Upper lobe of right lung (tissue), 1 donor: ENCODE measurements at places on chromosomes 3 and 15. TPM values are rescaled to one million over a fixed set of nuclear protein-coding genes. Genes with fewer than 3 reads are reported as not detected.

DNA sequence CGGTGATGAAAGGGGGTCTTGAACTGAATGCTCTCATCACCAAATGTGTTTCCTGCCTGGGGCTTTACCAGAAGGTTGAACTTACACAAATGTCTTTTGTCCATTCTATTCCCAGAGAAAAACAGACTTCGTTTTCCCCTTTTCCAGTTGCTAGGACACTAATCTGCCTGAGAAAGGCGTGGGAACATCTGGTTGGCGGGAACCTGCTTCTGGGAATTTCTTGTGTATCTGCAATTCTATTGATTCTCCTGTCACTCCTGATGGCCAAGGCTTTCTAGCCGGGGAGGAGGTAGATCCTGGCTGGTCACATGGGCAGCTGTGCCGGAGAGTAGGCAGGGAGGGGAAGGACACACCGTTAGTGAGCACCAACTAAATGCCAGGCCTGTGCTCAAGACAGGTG, 31.1 kb upstream of the CCDC174 start:
- DNase-seq: no peak
- no peaks in the 10 kb centered on the region for H3K27me3 ChIP-seq
- H3K36me3 ChIP-seq: no peaks in the 10 kb centered on the region
- H3K4me1 ChIP-seq: no peaks in the 10 kb centered on the region
- no peak overlapping the region for H3K4me3 ChIP-seq

GRCh38 chr3:138329984-138330293, 288 bp upstream of the NME9 start:
- H3K4me1 ChIP-seq: peaks cover 8% of the 10 kb centered on the region
- H3K4me3 ChIP-seq: peak overlapping the region; percentile 83
- H3K27me3 ChIP-seq: no peaks in the 10 kb centered on the region
- H3K36me3 ChIP-seq: no peaks in the 10 kb centered on the region

DNA sequence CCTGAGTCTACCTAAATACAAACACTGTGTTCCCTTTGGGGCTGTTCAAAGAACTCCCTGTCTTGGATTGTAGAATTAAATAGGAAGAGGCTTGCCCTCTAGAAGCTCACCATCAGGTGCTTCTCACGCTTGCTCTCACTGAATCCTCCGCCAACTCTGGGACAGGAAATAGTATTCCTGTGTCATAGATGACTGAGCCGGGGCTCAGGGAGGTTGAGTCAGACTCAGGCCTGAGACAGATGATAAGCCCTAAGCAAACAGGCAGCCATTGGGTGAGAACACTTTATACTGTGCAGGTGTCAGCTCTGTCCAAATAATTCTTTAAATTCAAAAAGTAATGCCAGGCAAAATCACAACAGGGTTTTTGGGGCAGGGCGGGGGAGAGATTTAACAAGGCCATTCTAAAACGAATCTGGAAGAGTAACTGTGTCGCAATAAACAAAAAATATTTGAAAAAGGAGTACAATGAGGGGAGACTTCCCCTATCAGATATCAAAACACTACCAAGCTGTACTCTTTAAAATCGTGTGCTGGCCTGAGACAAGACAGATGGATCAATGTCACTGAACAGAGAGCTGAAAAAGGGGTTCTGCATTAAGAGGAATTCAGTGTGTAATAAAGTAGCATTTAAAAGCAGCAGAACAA, 59.0 kb downstream of the EPHB3 start:
- H3K27ac ChIP-seq: no peak overlapping the region
- no peaks in the 10 kb centered on the region for H3K36me3 ChIP-seq
- H3K4me1 ChIP-seq: peaks cover 9% of the 10 kb centered on the region
- no peak overlapping the region for H3K4me3 ChIP-seq

DNA sequence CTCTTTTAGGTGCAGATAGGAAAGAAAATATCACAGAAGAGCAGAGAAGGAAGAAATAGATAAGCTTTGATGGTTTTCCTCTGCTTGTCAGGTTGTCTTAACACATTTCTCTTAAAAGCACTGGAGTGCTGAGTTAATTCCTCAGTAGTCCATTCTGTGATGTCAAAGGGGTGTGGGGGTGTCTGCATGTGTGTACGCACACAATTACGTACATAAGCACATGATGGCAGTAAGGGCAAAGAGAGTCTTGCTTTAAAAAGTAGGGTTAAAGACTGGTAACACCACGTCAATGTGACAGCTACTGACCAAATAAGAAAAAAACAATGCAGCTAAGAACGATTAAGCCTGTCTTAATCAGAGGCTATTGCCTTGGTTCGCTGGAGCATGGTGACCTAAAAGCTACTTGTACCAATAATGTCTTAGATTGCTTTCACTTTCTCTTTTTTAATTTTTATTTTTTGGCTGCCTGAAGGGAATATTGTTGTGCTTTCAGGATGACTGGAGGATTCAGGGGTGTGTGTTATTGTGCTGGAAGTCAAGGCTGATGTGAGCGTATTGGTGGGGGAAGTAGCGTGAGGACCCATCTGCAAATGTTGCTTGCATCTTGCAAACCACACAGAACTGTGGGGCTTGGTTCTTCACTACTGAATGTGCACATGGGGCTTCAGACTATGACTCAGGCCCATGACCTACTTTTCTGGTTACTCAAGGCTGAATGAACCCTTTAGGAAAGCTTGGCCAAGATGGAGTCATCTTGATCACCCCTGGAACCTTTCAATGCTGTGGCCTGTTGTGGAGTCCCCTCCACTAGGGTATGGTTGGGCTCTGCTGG, 417.8 kb upstream of the TPM1 start:
- H3K27ac ChIP-seq: no peak overlapping the region
- H3K27me3 ChIP-seq: no peaks in the 10 kb centered on the region
- no peak for DNase-seq
- no peaks in the 10 kb centered on the region for H3K36me3 ChIP-seq

GRCh38 chr15:73019601-73020146, 32.6 kb upstream of the NEO1 start:
- DNase-seq: no peak
- no peaks in the 10 kb centered on the region for H3K36me3 ChIP-seq
- no peak overlapping the region for H3K27ac ChIP-seq
- no peaks in the 10 kb centered on the region for H3K4me1 ChIP-seq

- no peaks in the 10 kb centered on the region for H3K4me1 ChIP-seq
- no peaks in the 10 kb centered on the region for H3K36me3 ChIP-seq
- no peak overlapping the region for H3K27ac ChIP-seq
- no peak for DNase-seq
- no peak overlapping the region for H3K4me3 ChIP-seq
Observed at GRCh38 chr15:23854912-23855659, 168.0 kb upstream of the NDN start.

GRCh38 chr3:170523248-170523647, 62.6 kb downstream of the SLC7A14 start:
- no peaks in the 10 kb centered on the region for H3K27me3 ChIP-seq
- no peak overlapping the region for H3K27ac ChIP-seq
- no peaks in the 10 kb centered on the region for H3K36me3 ChIP-seq

DNA sequence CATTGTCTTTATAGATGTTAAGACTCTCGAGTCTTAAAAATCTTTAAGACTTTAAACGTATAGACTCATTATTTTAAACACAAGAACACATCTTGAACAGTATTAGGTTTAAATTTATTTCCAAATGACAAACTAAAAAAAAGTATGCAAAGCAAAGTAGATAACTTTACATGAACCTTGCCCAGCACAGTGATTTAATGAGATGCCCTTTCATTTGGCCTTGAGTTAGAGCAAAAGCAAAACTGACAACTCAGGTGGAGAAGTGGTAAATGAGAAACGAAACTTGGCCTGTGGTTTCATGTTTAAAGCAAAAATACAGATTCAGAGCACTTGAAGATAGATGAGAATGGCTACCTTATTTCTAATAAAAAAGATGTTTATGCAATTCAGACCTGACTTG, 8.6 kb downstream of the GPR15 start:
- H3K27me3 ChIP-seq: no peaks in the 10 kb centered on the region
- no peaks in the 10 kb centered on the region for H3K36me3 ChIP-seq
- H3K27ac ChIP-seq: no peak overlapping the region
- DNase-seq: no peak

DNA sequence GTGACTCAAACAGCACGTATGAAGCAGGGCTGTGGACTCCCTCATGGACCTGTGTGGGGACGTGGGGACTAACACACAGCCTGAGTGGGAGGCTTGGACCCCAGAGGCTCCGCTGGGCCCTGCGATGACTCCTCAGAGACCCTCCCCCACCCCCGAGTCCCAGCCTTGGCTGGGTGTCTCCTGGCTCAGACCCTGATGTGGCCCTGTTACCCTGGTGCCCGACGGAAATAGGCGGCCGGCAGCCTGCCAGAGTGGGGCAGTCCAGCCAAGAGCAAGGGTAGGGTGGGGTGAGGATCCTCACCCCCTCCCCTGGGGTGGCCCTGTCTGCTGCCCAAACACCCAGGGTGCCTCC, 15.3 kb downstream of the TNK2 start:
- H3K27ac ChIP-seq: peak overlapping the region; percentile 30
- H3K27me3 ChIP-seq: no peaks in the 10 kb centered on the region
- H3K36me3 ChIP-seq: no peaks in the 10 kb centered on the region
- peaks cover 49% of the 10 kb centered on the region for H3K4me1 ChIP-seq
- DNase-seq: no peak

GRCh38 chr15:68232449-68232848, 2.9 kb upstream of the CLN6 start:
- no peak overlapping the region for H3K27ac ChIP-seq
- no peak for DNase-seq
- H3K4me3 ChIP-seq: no peak overlapping the region
- H3K27me3 ChIP-seq: no peaks in the 10 kb centered on the region
- H3K36me3 ChIP-seq: no peaks in the 10 kb centered on the region

DNA sequence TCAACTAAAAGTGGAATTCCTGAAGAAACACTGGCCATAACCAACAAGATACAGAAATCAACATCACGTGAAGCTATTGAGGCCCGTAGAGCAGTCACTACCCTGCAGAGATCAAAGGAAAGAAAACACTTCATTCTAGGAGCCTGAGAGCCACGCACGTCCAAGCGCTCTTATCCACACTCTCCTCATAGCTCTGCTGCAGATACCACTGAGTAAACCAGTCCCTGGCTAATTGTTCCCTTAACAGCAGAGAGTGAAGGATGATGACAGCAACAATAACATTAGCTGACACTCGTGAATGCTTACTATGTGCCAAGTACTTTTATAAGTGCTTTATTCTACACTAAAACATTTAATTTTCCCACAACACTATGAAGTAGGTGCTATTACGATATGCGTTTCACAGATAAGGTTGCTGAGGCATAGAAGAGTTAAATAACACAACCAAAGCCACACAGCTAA, 271.0 kb upstream of the GADL1 start:
- H3K27ac ChIP-seq: peak overlapping the region; percentile 61
- no peaks in the 10 kb centered on the region for H3K27me3 ChIP-seq
- H3K36me3 ChIP-seq: no peaks in the 10 kb centered on the region
- no peak for DNase-seq
- no peak overlapping the region for H3K4me3 ChIP-seq

DNA sequence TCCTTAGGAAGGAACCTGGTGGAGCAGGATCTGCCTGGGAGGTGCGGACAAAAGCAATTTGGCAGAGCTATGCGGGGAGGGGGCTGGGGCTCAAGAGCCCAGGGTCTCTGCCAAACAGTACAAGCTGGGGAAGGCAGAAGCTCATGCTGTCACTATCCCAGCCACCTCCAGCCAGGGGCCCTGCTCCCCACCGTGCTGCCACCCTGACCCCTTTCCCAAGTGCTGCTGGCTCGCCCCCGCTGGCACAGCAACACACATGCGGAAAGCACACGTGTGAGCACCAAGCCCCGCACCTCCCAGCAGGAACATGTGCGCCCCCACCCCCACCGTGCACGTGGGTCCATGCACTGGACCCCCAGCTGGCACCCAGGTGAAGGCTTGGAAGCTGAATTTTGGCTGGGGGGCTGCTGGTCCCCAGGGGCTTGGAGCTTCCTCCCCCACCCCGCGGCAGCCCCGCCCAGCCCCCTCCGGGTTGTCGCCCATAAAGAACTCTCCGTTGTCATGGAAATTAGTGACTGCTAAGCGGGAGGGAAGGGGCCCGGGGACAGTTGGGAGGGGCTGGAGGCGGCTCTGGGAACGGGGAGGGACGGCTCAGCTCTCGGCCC, 742 bp downstream of the CAMKV start:
- no peak overlapping the region for H3K27ac ChIP-seq
- no peaks in the 10 kb centered on the region for H3K36me3 ChIP-seq
- H3K27me3 ChIP-seq: peaks cover 33% of the 10 kb centered on the region
- DNase-seq: no peak

DNA sequence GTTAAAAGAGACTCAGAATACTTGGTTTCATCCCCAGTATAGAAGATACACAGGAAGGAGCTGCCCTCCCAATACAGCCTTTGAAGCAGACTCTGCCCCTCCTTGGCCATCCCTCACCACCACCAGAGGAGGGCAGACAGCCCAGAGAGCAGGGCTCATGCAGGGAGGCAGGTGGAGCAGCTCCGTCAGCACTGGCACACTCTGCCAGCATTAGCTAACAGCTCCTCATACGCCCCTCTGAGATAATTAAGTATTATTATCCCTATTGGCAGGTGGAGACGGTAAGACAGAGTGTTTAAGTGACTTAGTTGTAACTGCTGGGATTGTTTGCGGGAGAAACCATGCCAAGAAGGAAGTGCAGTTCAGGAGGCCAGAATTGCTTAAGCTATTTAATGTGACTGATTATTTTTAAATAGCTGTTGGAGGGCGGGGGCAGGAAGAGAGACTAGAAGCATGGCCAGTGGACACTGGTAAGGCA, 434.0 kb downstream of the EPHB1 start:
- H3K36me3 ChIP-seq: no peaks in the 10 kb centered on the region
- H3K27me3 ChIP-seq: no peaks in the 10 kb centered on the region
- H3K27ac ChIP-seq: no peak overlapping the region
- no peak for DNase-seq

- H3K4me3 ChIP-seq: no peak overlapping the region
- no peak overlapping the region for H3K27ac ChIP-seq
- no peaks in the 10 kb centered on the region for H3K4me1 ChIP-seq
- no peaks in the 10 kb centered on the region for H3K27me3 ChIP-seq
Observed at GRCh38 chr3:157573780-157574378, 70.7 kb upstream of the VEPH1 start.

DNA sequence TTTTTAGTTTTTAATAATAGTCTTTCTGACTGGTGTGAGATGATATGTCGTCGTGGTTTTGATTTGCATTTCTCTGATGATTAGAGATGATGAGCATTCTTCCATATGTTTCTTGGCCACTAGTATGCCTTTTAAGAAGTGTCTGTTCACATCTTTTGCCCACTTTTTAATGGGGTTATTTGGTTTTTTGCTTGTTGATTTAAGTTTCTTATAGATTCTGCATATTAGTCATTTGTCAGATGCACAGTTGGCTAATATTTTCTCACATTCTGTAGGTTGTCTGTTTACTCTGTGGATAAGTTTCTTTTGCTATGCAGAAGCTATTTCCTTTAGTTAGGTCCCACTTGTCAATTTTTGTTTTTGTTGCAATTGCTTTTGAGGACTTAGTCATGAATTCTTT, 185.4 kb downstream of the SUCNR1 start:
- no peaks in the 10 kb centered on the region for H3K36me3 ChIP-seq
- no peak overlapping the region for H3K4me3 ChIP-seq
- no peaks in the 10 kb centered on the region for H3K4me1 ChIP-seq
- DNase-seq: no peak

SENP2 gene
- total RNA-seq: 42.0 TPM

DUOXA2 gene
- not detected for total RNA-seq

KNG1 gene
- 0.14 TPM for total RNA-seq

INO80 gene
- total RNA-seq: 35.6 TPM

UBAP1L gene
- total RNA-seq: 4.9 TPM

HIGD2B gene
- total RNA-seq: not detected

MAGEL2 gene
- total RNA-seq: 0.14 TPM
